ENCODE measurements at places on chromosomes 3 and 15. TPM values are rescaled to one million over a fixed set of nuclear protein-coding genes. Genes with fewer than 3 reads are reported as not detected.

- H3K36me3 ChIP-seq = peaks cover 29% of the 10 kb centered on the region
- no peak overlapping the region for H3K4me3 ChIP-seq
- H3K27me3 ChIP-seq = no peaks in the 10 kb centered on the region
- no peak overlapping the region for H3K27ac ChIP-seq
These were observed 45.9 kb upstream of the SLC22A13 start for GRCh38 chr3:38219609-38220197.

GRCh38 chr3:9553948-9554513 lies 409 bp upstream of the LHFPL4 start:
- no peak overlapping the region for H3K27ac ChIP-seq
- peaks cover 2% of the 10 kb centered on the region for H3K36me3 ChIP-seq
- peaks cover 77% of the 10 kb centered on the region for H3K27me3 ChIP-seq
- no peak overlapping the region for H3K4me3 ChIP-seq
- DNase-seq = no peak
- H3K4me1 ChIP-seq = peaks cover 2% of the 10 kb centered on the region

DNA sequence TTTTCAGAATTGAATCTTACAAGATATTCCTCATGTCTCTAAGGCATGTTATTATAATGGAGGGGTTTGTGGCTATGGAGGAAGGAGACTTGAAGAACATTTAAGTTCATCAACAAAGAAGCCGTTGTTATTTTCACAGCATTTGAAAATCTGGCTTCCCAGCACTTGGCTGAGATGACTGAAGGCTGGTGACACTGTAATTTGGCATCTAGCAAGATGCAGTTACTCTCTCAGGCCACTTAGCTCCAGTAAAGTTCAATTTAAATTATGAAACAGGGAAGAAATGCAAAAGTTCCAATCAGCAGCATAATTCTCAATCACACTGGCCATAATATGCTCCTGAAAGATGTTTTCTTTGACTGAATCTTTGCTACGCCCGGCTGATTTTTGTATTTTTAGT lies 139.4 kb upstream of the NUDT16 start:
- DNase-seq = no peak
- no peak overlapping the region for H3K4me3 ChIP-seq
- H3K4me1 ChIP-seq = no peaks in the 10 kb centered on the region
- H3K27me3 ChIP-seq = peaks cover 13% of the 10 kb centered on the region

DNA sequence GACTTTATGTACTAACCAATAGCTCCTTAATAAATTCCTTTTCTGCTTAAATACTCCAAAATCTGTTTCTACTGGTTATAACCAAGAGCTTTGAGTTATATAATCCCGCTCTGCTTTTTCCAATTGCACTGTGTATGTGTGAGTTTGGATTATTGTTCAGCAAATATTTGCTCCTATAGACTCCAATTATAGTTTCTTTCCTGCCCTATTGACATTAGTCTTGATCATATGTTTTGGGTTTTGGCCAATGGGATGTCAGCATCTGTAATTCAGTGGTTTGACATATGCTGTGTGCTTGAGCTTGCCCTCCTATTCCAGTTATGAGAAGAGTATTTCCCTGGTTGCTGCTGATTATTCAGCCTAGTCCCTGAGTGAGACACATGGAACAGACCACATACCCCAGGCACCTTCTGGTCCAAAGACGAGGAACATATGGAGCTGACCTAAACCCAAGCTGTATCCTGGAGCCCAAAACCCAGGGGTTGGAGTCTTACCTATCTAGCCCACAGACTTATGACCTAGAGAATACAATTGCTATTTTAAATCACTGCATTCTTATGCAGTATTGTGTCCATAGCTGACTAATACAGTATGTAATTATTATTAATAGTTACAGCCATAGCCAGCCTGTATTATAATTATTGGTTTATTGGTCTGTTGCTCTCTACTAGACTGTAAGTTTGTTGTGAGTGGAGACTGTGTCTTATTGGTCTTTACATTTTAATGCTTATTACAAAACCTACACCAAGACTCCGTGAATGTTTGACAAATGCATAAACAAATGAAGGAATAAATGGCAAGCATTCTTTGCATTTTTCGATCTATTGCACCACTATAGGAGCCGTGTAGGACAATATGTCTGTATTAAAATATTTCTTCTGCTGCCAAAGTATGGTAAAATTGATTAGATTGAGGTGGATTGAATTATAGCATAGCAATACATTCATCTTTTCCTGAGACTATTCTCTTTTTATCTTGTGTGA lies 11.7 kb upstream of the ZNF280D start:
- H3K36me3 ChIP-seq = no peaks in the 10 kb centered on the region
- peaks cover 6% of the 10 kb centered on the region for H3K4me1 ChIP-seq
- no peak overlapping the region for H3K27ac ChIP-seq
- no peak overlapping the region for H3K4me3 ChIP-seq
- no peak for DNase-seq
- no peaks in the 10 kb centered on the region for H3K27me3 ChIP-seq

DNA sequence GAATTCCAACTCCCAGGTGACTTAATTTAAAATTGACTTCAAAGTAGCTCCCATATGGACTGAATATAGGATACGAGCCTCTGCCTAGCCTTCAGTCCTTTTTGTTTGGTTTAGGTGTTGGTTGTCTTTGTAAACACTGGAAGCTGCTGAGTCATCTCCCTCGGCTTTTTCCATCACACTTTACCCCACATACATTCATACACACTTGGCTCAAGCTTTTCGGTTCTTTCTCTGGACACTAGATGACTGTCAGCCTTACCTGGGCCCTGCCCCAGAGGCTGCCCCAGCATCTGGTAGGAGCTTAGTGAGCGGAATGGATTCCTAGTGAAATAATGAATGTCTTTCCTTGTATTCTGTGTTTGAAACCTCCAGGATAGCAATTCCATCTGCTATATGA lies 201.5 kb upstream of the IL12A start:
- H3K36me3 ChIP-seq = no peaks in the 10 kb centered on the region
- peaks cover 84% of the 10 kb centered on the region for H3K4me1 ChIP-seq
- H3K27ac ChIP-seq = peak overlapping the region; percentile 97
- no peaks in the 10 kb centered on the region for H3K27me3 ChIP-seq

- no peak for DNase-seq
- no peaks in the 10 kb centered on the region for H3K27me3 ChIP-seq
- H3K4me1 ChIP-seq = peaks cover 40% of the 10 kb centered on the region
- H3K4me3 ChIP-seq = no peak overlapping the region
- no peaks in the 10 kb centered on the region for H3K36me3 ChIP-seq
- peak overlapping the region; percentile 31 for H3K27ac ChIP-seq
These were observed 80.8 kb upstream of the DPH6 start for GRCh38 chr15:35626571-35627318.

DNA sequence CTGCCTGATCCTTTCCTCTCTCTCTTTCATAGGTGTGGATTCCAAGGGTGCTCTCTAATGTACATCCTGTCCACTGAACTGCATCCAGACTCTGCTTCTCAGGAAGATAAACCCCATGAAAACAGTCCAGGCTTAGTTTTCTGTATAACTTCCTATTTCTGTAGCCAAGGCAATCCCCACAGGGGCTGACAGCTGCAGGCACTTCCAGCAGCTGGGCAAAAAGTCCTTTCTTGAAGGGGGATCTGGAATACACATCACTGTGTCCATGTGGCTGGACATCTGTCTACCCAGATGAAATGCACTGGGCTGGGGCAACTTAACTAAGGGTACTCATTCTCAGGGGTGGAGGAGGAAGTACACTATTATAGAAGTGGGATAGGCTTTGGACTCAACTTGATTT lies 72.2 kb downstream of the NR1D2 start:
- no peak overlapping the region for H3K4me3 ChIP-seq
- no peaks in the 10 kb centered on the region for H3K36me3 ChIP-seq
- no peaks in the 10 kb centered on the region for H3K4me1 ChIP-seq
- no peak for DNase-seq

DNA sequence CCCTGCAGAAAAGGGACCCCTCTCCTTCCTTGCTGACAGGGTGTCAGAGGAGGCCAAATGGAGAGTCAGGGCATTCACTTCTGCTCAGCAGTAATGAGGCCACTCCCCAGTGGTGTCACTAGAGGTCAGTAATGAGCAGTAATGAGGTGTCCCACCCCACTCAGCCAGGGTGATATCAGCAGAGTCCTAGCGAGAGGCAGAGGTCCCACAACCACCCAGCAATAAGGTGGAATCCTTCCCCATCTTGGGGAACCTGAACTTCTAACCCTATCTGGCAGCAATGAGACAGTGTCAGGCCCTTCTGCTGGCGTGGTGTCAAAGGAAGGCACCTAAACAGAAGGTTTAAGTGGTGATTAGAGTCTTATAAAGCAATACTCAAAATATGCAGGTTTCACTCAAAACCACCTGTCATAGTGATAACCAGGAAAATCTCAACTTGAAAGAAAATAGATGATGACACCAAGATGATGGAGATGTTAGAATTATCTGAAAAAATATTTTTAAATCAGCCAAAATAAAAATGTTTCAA lies 12.9 kb downstream of the OCA2 start:
- no peak overlapping the region for H3K27ac ChIP-seq
- peaks cover 1% of the 10 kb centered on the region for H3K36me3 ChIP-seq
- H3K4me1 ChIP-seq = no peaks in the 10 kb centered on the region
- DNase-seq = no peak

GRCh38 chr15:27254055-27254454 lies 283.1 kb downstream of the GABRG3 start:
- H3K27ac ChIP-seq = peak overlapping the region; percentile 36
- no peak overlapping the region for H3K4me3 ChIP-seq
- H3K27me3 ChIP-seq = no peaks in the 10 kb centered on the region
- no peaks in the 10 kb centered on the region for H3K36me3 ChIP-seq
- peaks cover 38% of the 10 kb centered on the region for H3K4me1 ChIP-seq

DNA sequence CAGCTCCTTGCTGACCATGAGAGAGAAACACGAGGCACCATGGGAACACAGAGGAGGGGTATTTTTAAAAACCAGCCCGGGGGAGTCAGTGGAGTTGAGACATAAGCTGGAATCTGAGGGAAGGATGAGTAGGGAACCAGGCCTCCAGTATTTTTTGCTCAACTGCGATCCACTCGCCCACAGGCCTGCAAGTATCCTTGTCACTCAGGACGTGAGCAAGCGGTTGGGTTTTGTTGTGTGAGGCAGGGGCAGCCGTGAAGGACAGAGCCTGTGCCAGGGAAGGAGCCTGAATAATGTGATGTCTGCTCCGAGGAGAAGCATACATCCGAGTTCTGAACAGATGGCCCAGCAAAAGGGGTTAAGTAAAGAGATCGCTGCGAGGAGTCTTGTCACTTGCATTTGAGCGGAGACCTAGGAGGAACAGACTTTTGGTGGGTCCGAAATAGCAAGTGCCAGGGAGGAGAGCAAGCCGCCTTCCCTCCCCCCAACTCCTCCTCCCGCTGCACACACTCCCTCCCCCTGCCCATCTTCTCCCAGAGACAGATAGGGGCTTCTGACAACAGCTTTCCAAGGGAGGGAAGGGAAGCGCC lies 20.4 kb upstream of the NTRK3 start:
- no peak for DNase-seq
- no peak overlapping the region for H3K4me3 ChIP-seq

- no peaks in the 10 kb centered on the region for H3K27me3 ChIP-seq
- no peak overlapping the region for H3K27ac ChIP-seq
- peaks cover 13% of the 10 kb centered on the region for H3K36me3 ChIP-seq
- DNase-seq = no peak
- no peak overlapping the region for H3K4me3 ChIP-seq
These were observed 17.9 kb upstream of the STIMATE start for GRCh38 chr3:52915294-52915693.

DNA sequence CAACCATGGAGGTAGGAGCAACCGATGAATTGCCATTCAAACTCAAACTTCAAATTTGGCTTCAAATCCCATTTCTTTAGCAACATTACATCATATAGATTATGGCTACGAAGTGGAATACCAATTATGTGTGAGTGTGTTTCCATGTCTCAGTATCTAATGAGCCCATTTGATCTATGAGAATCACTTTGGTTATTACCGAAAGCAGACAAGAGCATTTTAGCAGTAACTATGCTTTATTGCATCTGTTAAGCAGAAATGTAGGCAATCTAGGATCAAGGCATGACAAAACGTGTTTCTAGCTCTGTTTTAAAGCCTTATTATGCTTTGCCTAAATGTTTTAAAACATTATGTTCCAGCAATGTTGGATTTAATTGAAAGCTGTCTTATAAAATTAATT lies 581.9 kb upstream of the TGFBR2 start:
- H3K36me3 ChIP-seq = no peaks in the 10 kb centered on the region
- H3K4me3 ChIP-seq = no peak overlapping the region
- no peak for DNase-seq
- no peaks in the 10 kb centered on the region for H3K27me3 ChIP-seq
- H3K27ac ChIP-seq = no peak overlapping the region
- no peaks in the 10 kb centered on the region for H3K4me1 ChIP-seq

GRCh38 chr3:12893247-12893646 lies 51.9 kb upstream of the RPL32 start:
- no peak overlapping the region for H3K27ac ChIP-seq
- no peak for DNase-seq
- no peak overlapping the region for H3K4me3 ChIP-seq
- H3K36me3 ChIP-seq = no peaks in the 10 kb centered on the region

- no peaks in the 10 kb centered on the region for H3K36me3 ChIP-seq
- DNase-seq = no peak
- no peak overlapping the region for H3K27ac ChIP-seq
These were observed 574.0 kb downstream of the NTRK3 start for GRCh38 chr15:87682527-87682926.

DNA sequence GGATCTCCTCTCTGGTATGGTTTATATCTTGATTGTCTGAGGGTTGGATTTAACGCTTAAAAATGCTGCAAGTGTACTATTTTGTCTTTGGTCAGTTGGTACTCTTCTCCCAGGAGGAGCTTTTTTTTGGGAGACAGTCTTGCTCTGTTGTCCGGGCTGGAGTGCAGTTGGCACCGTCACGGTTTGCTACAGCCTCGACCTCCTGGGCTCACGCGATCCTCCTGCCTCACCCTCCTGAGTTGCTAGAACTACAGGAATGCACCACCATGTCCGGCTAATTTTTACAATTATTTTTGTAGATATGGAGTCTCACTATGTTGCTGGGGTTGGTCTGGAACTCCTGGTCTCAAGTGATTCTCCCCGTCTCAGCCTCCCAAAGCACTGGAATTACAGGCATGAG lies 89.5 kb downstream of the FNDC3B start:
- peak overlapping the region; percentile 87 for H3K27ac ChIP-seq
- H3K36me3 ChIP-seq = peaks cover 22% of the 10 kb centered on the region
- H3K4me1 ChIP-seq = peaks cover 49% of the 10 kb centered on the region
- H3K4me3 ChIP-seq = no peak overlapping the region
- DNase-seq = no peak

GRCh38 chr3:135803028-135803692 lies 162.4 kb upstream of the PPP2R3A start:
- no peaks in the 10 kb centered on the region for H3K4me1 ChIP-seq
- DNase-seq = no peak
- H3K36me3 ChIP-seq = no peaks in the 10 kb centered on the region

GRCh38 chr15:43943511-43943910 lies 116.7 kb downstream of the WDR76 start:
- no peak overlapping the region for H3K4me3 ChIP-seq
- DNase-seq = no peak
- no peak overlapping the region for H3K27ac ChIP-seq

GRCh38 chr3:94303266-94303665 lies 240.4 kb downstream of the NSUN3 start:
- H3K4me1 ChIP-seq = peaks cover 31% of the 10 kb centered on the region
- peaks cover 16% of the 10 kb centered on the region for H3K27me3 ChIP-seq
- no peak overlapping the region for H3K4me3 ChIP-seq
- no peaks in the 10 kb centered on the region for H3K36me3 ChIP-seq
- H3K27ac ChIP-seq = peak overlapping the region; percentile 67

ERICH6 gene
- total RNA-seq = 0.68 TPM

PLCD1 gene
- 19.0 TPM for total RNA-seq

BTBD1 gene
- 33.4 TPM for total RNA-seq

Data from mesothelial cell of epicardium (in vitro differentiated cells).